A673 (cell line): ENCODE measurements at places on chromosomes 5 and 9.
A peak's percentile ranks its signal among the peaks of the same experiment; 100 is the strongest.

GRCh38 chr5:82717738-82718137, 359.5 kb downstream of the TMEM167A start:
- DNase-seq: no peak

DNA sequence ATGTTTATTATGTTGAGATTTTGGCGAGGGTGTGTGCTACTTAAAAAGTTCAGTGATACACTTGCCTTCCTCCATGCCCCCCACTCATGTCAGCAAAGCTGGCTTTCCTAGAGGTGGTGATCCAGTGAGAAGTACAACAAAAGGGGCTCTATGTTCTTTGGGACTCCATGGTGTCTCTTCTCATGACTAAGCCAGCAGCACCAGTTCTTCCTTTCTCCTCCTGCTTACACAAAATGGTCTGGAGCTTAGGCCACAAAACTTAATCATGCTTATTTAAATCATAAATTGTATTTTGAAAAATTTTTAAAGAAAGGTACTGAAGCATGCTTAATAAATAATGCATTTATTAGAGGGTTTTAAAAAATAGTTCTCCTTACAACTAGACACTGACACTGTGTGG, 22.4 kb downstream of the MOCS2 start:
- DNase-seq: no peak

- no peak for DNase-seq
These were observed 30.6 kb downstream of the CLINT1 start for GRCh38 chr5:157828105-157828943.

DNA sequence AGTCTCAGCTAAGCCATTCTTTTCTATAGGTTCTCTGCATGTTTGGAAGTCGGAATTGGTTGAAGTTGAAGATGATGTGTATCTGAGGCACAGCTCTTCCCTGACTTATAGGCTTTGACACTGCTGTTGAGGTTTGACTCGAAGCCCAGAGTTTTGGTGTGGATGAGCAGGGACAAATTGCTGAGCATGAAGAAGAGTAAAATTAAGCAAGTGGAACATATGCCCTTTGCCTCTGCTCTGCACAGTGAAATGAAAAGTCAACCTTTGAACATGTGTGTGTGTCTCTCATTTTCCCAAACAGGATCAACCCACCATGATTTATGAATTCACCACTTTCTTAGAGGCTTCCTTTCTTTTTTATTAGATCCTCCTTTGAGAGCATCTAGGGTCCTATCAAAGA, 8.5 kb downstream of the HMHB1 start:
- DNase-seq: no peak

GRCh38 chr9:133237035-133237731, 28.1 kb upstream of the OBP2B start:
- no peak for DNase-seq

DNA sequence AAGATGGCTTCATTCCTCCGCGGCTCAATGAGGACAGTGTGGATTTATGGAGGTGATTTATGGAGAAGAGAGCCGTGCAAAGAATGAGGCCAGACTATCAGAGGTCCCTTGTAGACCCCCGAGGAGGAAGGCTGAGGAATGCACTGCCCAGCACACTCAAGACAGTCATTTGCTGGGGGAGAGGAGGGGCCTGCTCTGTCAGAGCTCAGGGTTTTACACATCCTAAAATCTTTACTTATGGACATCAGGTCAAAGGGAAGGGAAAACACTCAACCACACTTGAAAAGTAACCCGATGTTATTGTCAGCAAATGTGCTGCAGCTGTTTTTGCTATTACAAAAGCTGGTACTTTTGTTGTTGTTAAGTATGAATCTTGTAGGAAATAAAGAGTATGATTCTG, 289.5 kb downstream of the SLIT3 start:
- DNase-seq: no peak

- no peak for DNase-seq
These were observed 20.8 kb downstream of the TJP2 start for GRCh38 chr9:69194702-69195418.

- DNase-seq: no peak
These were observed 344.9 kb upstream of the PAPPA start for GRCh38 chr9:115808695-115809094.

DNA sequence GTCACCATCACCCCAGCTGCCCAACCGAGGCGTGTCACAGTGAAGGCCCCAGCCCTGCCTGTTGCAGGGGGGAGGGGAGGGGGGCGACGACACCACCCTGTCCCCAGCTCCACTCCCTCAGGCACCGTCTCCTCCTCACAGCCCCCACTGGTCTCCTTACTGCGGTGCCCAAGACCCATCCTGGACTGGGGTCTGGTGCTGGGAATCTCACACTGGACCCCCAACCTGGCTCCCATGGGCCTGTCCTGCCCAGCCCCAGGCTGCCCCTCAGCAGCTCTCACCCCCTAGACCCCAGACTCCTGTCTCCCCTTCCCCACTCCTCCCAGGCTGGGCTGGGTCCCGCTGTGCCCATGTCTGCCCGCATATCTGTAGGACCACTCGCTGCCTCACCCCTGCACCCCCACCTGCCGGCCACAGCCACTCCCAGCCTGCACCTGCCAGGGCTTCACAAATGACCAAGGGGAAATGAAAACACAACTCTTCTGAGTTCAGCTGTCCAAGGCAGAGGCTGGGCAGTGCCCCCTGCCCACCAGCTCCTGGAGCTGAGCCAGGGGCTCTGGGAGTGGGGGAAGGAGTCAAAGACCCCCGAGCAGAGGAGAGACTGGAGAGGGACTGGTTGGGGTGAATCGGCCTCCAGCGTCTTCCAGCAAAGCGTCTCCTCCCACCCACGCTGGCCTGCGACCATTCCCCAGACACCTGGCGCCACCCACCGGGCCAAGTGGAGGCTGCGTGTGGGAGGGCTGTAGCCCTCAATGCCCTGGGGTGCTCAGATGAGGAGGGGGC, 32.6 kb upstream of the EGFL7 start:
- DNase-seq: peak; percentile 75
